ENCODE measurements at places on chromosomes 6 and 20.

DNA sequence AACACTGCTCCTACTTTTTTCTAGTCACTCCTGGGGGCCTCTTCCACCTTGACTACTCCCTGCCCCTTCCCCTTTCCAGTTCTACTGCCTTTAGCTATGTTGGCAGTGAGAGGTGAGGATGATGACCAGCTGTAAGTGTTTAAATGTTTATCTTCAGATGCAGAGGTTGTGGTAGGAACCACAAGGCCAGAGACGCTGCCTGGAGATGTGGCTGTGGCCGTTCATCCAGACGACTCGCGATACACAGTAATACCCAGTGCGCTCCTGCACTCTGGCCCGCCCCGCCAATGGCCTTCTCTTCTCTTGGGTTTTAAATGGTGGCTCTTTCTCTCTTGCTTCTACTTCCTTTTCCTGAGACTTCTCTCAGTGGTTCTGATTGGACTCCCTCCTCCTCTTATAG, 4.6 kb downstream of the VARS2 start:
- DNase-seq: no peak

DNA sequence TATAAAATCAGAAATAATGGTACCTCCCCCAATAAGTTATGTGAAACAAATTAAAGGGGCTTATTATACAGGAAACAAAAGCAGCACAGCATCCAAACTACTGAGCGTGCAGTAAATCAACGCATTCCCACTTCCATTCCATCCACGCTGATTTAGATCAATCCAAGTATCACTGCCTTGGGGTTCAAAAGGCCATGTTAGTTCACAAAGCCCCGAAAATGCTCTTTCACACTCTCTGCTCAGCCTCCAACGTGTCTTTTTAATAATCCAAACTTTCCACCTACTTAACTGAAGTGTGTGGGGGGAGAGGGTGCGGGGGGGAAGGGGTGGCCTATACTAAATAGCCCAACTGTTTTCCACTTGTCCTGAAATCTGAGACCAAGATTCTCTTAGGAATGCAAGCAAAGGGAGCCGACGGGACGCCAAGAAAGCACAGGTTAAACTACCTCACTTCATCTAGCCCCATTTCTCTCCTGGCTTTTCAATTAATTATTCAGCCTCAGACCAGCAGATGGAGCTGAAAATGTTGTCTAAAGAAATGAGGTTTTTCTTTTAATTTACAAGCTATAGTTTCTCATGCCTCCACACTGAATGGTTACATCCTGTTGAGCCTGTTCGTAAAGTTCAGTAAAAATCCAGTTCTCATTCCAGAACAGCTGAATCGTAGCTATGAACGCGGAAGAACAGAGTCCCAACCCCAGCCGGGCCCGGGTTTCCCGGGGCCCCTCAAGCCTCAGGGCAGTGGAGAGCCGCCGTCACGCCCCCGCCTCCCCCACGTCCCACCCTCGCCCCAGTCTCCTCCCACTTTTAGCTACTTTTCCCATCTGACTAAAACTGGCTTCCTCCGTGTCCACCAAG, 1.0 kb upstream of the NXT1 start:
- DNase-seq: peak; percentile 50

DNA sequence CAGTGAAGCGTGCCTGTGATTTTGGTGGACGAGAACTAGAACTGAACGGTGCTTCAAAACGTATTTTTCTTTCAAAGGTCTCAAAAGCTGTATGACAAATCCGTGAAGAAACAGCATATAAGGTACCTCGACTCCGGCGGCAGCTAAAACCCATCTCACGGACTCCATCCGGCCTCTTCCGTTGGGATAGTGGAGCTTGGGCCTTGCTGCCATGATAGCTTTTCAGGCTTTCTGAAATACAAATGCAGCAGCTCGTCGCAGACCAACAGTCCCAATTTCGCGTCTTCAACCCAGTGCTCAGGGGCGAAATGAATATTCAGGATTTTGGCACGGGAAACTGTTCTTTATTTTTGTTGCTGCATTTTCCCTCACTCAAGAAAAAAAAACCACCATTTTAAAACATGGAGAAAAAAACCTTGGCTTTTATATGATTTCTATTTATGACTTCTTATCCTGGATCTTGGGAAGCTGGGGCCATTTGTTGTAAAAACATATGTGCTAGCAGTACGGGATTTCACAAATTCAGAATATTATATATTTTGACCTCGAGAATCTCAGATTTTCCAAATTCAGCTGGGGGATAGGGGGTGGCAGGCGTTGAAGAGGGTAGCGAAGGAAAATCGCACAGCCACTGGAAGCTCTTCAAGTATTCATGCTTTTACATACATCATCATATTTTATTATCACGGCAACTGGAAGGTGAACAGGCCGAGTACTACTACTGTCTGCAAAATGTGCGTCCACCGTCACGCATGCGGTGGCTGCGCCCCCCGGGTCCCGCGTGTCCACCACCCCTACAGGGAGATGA, 849 bp downstream of the GSTA4 start:
- DNase-seq: no peak

DNA sequence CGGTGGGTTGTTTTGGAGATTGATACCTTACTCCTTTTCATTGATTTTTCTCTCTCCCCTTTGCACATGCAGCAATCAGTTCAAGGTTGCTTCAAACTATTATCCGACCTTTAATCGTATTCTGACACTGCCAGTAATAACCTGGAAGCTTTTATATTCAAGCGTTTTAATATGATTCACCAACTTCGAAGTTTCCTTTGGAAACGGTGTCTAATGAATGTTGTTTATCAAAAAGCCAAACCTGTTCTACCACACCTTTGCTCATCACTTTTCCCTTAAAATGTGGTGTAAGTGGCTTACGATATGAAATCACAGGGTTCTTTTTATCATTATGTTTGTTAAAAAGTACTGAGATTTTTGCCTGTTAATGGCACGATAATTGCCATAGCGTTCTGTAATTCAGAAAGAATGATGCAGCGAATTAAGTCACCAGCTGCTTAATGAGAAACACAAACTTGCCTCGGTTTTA, 660 bp downstream of the STXBP5 start:
- no peak for DNase-seq

- DNase-seq: no peak
These were observed 279.7 kb downstream of the CDC5L start for GRCh38 chr6:44667226-44667625.

DNA sequence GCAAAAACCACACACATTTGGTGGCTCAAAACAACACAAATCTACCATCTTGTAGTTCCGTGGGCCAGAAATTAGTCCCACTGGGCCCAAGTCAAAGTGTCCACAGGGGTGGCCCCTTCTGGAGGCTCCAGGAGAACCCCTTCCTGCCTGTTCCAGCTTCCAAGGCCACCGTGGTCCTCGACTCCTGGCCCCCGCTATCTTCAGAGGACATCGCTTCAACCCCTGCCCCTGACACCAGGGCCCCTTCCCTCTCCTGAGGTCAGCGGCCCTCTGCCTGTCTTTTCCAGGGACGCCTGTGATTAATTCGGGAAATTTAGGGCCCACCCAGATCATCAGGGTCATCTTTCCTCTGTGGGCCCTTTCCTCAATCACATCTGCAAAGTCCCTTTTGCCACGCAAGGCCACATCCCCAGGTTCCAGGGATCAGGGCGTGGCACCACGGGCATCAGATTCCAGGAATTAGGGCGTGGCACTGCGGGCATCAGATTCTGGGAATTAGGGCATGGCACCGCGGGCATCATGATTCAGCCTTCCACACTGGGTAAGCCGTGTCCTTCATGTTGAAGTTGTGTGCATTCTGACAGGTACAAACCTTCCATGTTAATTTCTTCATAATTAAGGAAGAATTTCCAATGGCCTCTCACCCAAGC, 59.9 kb upstream of the SMOC2 start:
- DNase-seq: no peak

DNA sequence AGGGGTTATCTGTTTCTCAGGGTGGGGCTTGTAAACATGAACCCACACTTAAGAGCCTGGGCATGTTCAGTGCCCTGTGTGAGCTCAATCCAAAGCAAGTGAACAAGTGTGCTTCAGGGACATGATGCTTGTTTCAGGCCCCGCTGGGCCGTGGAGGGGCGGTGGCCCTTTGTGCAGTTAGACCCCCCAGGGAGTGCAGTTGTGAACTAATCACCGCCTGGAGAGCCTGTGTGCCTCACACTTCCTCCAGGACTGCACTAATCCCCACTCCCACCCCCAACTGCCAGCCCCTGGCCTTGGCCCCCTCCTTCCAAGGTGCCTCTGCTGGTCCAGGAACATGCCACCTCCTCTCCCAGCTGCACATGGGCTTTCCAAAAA, 58.1 kb downstream of the RREB1 start:
- DNase-seq: no peak

GRCh38 chr20:20685635-20686034, 26.8 kb downstream of the RALGAPA2 start:
- no peak for DNase-seq

GRCh38 chr6:47520282-47520681, 42.7 kb downstream of the CD2AP start:
- DNase-seq: no peak

DNA sequence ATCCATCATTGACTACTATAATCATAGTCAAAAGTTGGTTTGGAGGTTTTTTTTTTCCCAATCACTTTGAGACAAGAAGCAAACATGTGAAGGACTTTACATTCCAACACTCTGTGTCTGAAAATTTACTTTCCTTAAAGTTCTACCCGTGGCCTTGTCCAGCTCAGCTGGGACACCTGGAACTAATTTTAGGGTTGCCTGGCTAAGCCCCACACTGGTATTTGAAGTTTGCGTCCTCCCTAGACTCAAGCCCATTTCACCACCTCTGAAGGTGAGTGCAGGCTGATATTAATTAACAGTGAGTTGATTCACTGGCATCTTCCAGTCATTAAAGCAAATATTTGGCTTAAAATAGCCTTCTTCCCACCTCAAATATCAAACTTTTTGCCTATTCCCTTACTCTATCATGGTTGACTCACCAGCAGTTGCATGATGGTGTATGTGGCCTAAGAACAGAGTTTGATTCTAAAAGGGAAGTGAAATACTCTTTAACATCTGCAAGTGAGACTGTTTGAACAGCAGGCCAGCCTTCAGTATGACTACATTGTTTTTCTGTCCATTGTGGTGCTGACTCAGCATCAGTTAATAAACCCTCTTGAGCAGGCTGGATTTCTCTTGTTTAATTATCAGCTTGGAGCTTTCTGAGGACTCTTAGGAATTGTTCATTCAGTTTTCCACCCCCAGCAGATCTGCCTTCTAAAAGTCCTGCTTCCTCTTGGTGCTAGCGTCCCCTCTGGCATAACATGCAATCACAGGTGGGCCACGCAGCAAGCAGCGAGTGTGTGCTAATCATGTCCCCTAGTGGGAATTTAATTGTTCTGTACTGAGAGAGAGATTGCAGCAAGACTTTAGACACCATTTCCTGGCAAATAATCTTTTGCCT, 1.8 kb upstream of the PRDM1 start:
- no peak for DNase-seq

- DNase-seq: no peak
These were observed 65.6 kb downstream of the SCAND1 start for GRCh38 chr20:35888657-35889056.

GRCh38 chr6:6711832-6712448, 123.4 kb downstream of the LY86 start:
- DNase-seq: no peak

- DNase-seq: no peak
These were observed 57.4 kb upstream of the PSMF1 start for GRCh38 chr20:1060985-1061384.

DNA sequence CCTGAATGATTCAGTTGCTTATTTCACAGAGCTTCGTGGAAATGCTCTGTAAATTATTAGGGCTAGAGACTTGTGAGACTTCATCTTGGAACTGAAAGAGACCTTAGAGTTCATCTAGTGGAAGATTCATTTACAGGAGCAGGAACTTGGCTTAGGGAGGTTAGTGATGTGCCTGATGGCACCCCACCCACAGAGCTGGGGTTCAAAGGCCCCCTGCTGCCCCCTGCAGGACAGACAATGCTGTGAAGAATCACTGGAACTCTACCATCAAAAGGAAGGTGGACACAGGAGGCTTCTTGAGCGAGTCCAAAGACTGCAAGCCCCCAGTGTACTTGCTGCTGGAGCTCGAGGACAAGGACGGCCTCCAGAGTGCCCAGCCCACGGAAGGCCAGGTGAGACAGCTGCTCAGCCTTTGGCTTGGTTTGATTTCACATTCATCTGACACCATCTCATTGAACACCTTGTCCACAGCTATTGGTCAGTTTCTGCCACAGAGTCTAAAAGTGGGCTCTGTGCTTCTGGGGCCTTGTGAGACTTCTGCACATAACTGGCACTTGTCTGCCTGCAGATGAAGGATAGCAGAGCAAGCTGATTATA, 25.1 kb downstream of the MYBL2 start:
- no peak for DNase-seq

DNA sequence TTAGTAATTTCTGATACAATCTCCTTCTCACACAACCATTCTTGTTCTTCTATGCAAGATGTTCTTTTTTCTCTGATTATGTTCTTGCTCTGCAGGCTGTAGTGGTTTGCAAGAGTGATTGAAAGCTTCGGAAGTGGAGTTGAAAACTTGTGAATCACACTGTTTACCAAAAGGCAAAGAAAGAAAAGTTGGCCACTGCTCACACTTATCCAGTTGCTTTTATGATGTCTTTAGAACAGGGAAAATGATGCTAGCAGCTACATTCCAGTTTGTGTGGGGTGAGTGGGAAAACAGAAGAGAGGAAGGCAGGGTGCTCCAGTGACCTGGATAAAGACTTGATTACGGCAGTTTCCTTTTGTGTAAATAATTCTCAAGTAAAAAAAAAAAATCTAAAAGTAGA, 583.3 kb downstream of the TENT5A start:
- no peak for DNase-seq

Measured in stimulated activated CD4-positive, alpha-beta T cell treated with anti-CD3 and anti-CD28 coated beads, Interleukin-1b, Interleukin-23, amount 100 ng/mL, for 1 hour (primary cell).